ENCODE measurements at places on chromosomes 6 and 20.
A peak's percentile ranks its signal among the peaks of the same experiment; 100 is the strongest.

DNA sequence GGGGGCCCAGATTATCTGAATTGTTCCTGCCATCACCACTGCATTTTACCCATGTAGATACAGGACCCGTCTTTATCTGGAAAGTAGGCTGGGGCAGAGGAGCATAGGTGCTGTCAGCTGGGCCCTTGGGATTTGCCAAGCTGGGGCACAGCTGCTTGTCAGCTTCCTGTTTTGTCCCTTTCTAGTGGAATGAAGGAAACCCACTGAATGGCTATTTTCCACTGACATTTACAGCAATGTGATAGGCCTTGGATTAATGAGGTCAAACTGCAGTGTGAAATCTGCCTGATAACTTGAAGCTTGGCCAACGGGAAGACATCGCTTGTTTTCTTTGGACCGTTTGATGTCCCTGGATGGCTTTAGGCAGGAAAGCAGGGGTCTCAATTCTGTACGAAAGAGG lies 6.7 kb downstream of the PPP1R16B start:
- DNase-seq, result no peak

DNA sequence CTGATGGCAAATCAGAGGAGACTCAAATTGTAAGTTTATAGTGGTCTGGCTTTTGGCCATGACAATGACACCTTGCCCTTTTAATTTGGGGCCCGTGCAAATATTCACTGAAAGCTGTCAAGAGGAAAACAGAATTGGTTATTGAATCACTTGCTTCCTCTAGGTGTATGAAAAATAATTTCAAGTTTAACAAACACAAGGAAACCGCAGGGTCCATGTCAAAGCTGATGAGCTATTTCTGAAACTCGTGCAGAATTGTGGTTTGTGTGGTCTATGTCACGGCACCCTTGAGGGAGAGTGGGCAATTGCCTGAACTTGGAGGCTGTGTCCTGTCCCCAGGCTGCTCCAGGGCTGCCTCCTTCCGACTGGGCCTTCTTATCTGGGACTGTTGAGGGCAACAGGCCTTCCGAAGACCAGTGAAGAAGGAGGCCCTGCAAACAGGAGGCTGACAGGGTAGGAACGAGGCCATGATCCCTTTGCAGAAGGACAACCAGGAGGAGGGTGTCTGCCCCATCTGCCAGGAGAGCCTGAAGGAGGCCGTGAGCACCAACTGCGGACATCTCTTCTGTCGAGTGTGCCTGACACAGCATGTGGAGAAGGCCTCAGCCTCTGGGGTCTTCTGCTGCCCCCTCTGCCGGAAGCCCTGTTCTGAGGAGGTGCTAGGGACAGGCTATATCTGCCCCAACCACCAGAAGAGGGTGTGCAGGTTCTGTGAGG lies 788 bp downstream of the TRIM40 start:
- DNase-seq, result no peak

DNA sequence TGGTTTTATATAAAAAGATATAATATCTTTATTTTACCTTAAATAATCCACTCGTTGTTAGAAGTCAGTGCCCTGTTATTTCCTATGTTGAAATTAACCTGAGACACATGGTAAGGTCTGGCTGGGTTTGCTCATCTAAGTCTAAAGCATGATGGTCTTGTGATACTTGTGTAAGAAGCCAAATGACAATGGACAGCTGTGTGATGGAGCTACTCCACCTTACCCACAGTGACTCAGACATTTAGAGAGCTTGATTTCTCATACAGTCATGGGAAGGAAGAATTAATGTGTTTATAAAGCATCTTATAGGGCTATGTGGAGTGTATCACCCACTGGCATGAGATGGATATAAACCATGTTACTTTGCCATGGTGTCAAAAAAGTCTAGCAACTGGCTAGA lies 11.7 kb downstream of the CTCFL start:
- DNase-seq, result no peak

DNA sequence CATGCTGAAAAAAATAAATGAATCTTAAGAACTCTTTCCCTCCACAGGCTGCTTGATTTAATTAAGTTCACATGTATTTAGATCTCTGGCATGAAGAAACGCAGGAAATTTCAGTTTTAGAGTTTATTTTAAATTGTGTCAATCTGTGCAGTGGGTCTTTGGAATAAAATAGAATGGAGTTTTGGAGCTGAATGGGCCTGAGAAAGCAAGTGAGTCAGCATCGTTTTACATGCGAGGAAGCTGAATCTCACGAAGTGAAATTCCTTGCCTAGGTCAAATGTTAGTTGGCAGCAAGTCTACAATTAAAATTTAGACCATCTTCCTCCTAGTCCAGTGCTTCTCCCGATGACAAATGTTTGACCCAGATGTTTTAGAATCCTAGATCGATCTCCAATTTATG lies 22.4 kb downstream of the MAP7 start:
- no peak for DNase-seq

DNA sequence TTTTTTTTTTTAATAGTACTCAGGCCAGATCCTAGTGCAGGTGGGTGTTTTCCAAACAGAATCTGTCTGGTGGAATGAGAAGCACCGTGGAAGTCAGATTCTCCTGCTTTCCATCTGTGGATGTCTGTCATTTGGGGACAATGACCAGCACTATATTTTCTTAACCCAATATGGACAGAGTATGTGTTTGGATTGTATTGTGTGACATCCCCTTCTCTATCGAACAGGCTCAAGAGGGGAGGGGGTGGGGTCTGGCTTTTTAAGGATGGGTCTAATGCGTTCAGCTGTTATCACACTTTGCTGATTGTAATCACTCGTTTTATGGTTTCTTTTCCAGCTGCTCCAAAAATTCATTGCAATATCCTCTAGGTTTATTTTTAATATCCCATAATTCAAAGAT lies 197.5 kb upstream of the CEP162 start:
- DNase-seq, result no peak

GRCh38 chr6:147595961-147596360 lies 87.5 kb downstream of the SAMD5 start:
- DNase-seq, result no peak

- no peak for DNase-seq
Measured at GRCh38 chr6:4346659-4347333, 211.4 kb upstream of the ECI2 start.

DNA sequence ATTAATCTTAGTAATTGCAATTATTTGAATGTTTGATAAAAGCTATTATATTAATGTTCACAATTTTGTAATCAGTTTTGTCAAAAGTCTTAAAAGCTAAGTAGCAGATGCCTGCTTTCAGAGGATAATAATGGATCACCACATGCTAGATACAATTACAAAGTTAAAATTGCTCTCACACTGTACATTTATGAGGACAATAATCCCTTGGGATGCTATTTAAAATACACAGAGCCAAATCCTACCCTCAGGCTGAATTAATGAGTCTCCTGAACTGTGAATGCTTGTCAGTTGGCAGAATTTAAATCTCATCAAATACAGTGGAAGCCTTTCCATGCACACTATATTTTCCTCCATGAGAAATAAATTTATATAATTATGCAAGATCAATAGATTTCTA lies 153.3 kb upstream of the SYNCRIP start:
- no peak for DNase-seq

DNA sequence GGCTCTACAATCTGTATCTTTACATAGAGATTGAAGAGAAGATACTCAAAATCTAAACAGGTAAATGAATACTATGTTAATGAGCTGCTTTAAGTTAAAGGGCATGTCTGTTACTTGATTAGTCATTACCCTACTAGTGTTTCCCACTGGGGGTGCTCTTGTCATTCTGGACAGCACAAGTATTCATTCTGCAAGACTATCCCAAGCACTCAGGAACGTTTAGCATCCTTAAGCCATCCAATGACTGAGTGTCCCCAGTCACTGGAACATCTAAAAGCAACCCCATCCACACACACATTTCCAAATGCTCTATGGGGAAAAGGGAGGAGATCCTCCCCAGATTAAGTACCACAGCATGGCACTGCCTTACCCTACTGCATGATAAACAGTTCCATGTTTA lies 25.7 kb downstream of the EZR start:
- DNase-seq, result no peak

- DNase-seq, result no peak
Measured at GRCh38 chr20:57834306-57835073, 124.7 kb upstream of the PMEPA1 start.

- no peak for DNase-seq
Measured at GRCh38 chr6:18681832-18682503, 294.8 kb downstream of the RNF144B start.

DNA sequence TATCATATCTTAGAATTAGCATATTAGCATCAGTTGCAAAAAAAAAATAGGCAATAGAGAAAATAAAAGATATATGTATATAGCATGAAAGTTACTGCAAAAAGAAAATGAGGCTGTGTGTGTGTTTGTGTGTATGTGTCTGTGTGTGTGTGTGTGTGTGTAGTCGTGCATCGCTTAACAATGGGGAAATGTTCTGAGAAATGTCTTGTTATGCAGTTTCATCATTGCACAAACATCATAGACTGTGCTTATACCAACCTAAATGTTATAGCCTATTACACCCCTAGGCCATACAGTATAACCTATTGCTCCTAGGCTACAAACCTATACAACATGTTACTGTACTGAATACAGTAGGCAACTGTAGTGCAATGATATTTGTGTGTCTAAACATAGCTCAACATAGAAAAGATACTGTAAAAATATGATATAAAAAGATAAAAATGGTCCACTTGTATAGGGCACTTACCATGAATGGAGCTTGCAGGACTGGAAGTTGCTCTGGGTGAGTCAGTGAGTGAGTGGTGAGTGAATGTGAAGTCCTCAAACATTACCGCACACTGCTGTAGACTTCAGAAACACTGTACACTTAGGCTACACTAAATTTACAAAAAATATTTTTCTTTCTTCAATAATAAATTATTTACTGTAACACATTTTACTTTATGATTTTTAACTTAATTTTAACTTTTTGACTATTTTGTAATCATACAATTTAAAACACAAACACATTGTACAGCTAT lies 805.1 kb downstream of the KIF16B start:
- no peak for DNase-seq

GRCh38 chr20:44287272-44288097 lies 23.5 kb downstream of the FITM2 start:
- no peak for DNase-seq

- no peak for DNase-seq
Measured at GRCh38 chr6:24931296-24931695, 4.5 kb downstream of the RIPOR2 start.

DNA sequence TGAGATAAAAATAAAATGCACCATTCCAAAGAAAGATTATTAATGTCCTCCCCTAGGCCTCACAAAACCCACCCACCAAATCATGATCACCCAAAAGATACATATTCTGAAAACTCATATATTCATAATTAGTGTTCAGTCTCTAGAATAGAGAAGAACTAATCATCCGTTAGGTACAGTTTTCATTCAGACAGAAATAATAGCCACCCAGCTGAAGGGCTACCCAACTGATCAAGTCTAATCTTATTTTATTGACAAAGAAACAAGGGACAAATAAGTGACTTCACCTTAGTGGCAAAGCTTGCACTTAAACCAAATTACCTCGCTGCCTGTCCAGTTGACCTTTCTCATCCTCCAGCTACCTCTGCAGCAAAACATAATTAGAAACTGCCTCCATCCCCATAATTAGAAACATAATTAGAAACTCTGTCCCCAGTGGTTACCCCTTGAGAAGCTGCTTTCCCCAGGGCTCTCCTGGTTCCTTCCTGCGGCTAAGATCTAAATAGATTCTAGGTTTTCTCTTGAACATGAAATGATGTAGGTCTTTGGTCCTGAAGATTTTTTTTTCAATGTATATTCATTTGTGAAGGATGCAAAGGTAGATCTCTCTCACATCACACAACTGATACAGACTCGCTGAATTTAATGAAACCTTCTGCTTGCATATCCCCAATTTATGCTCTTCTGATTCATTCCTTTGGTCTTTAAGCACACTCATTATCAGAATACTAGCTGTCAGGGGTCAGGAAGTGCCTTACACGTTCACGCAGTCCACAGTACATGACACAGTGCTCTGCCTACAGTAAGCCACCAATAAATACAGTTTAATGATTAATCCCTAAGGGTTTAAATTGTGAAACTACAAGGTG lies 46.3 kb downstream of the HBS1L start:
- DNase-seq, result no peak

DNA sequence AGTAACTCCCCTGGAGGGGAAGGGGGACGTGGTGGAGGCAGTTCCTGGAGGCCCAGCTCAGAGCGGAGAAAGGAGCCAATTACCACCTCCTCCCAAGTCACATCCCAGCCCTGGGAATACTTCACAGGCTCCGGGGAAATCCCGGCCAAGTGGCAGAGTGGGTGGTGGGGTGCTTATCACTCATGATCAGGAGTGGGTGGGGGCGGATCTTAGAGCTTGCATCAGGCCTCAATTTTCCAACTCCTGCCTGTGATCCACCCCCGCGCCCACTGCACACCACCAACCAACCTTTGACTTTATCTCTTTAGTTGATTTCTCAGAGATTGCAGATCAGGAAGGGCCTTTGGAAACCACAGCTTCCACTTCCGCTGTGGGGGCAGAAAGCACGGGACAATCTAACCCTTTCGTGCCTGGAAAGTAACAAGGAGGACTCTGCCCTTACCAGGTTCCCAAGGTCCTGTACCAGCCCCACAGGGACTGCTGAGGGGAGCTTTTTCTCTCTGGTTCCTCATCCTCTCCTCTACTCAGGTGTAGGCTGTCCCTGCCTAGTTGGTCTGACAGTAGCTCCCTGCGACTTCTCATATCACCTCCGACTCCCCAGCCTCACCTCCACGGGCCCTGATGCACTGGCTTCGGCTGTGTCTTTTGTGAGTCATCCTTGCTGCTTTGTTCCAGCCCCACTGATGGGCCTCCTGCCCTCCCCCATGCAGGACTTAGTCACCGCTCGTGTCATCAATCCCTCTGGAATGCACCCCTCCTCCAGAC lies 24.9 kb upstream of the IER3 start:
- no peak for DNase-seq

DNA sequence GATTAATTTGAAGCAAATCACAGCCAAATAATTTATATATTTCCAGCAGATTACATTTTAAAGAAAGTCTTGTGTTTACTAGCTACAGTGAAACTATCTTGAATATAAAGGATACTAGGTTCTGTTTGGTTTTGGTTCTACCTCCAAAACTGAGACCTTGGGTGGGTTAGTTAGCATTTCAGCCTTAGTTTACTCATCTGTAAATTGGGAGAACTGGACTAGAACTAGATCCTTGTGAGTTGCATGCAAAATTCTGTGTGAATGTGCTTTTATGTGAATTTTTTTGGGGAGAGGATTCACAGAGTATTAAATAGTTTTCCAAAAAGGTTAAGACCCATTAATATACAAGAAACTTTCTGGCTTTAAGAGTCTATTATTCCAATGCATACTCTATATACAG lies 4.1 kb downstream of the GMNN start:
- no peak for DNase-seq

DNA sequence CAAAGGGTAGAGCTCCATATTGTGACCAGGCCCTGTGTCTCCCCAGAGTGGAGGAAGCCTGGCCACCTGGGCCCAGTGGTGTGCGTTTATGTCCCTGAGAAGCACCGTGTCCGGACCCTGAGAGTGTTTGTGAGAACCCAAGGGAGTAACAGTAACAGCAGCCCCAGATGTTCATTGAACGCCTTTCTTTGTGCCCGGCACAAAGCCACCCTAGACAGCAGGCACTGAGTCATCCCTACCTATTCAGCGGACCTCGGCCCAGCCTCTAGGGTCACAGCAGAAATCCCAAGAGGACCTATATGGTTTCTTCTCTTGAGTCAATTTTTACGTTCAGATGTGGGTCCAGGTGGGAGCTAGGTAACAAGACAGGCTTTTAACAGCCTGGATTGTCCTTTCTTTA lies 24.5 kb downstream of the BCAS4 start:
- DNase-seq, result no peak

- no peak for DNase-seq
Measured at GRCh38 chr6:80618953-80619352, 512.5 kb downstream of the BCKDHB start.

GRCh38 chr6:39801456-39802251 lies 9.5 kb downstream of the DAAM2 start:
- peak; percentile 51 for DNase-seq
